Peyer's patch (tissue), 4 donors: ENCODE measurements at places on chromosomes 6 and 20. TPM values are rescaled to one million over a fixed set of nuclear protein-coding genes. Genes with fewer than 3 reads are reported as not detected.

MGME1 gene
- 18.4 TPM for total RNA-seq

PMEPA1 gene
- total RNA-seq, result 4.7 TPM

PRKN gene
- total RNA-seq, result 9.2 TPM

- no peaks in the 10 kb centered on the region for H3K36me3 ChIP-seq
- no peaks in the 10 kb centered on the region for H3K4me1 ChIP-seq
- H3K27me3 ChIP-seq, result no peaks in the 10 kb centered on the region
- H3K4me3 ChIP-seq, result no peak overlapping the region
Measured at GRCh38 chr6:133288662-133289061, 47.5 kb downstream of the EYA4 start.

ATP6V1G2 gene
- not detected for total RNA-seq

RAET1E gene
- total RNA-seq, result not detected

GRCh38 chr6:139325686-139326085 is 33.9 kb upstream of the TXLNB start:
- no peak overlapping the region for H3K4me3 ChIP-seq
- H3K27ac ChIP-seq, result no peak overlapping the region
- H3K27me3 ChIP-seq, result no peaks in the 10 kb centered on the region

DNA sequence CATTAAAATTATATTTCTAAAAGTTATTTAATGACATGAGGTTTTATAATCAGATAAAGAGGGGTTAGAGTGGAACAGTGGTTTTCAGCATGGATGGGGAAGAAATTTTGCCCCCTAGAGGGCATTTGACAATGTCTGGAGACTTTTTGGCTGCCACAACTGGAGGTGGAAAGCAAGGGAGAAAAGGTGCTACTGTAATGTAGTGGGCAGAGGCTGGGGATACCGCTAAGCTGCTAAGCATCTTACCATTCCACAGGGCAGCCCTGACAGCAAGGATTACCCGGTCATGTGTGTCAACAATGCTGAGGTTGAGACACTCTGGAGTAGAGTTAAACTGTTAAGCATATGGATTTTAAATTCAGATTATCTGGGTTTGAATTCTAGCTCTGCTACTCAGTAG is 52.9 kb upstream of the FABP7 start:
- no peaks in the 10 kb centered on the region for H3K36me3 ChIP-seq
- no peak overlapping the region for H3K4me3 ChIP-seq

GRCh38 chr6:159329081-159329480 is 159.9 kb downstream of the FNDC1 start:
- no peaks in the 10 kb centered on the region for H3K27me3 ChIP-seq
- no peak overlapping the region for H3K27ac ChIP-seq
- no peak overlapping the region for H3K4me3 ChIP-seq
- H3K36me3 ChIP-seq, result no peaks in the 10 kb centered on the region
